Endothelial cell of coronary artery (primary cell): ENCODE measurements at places on chromosomes 1 and 21. TPM values are rescaled to one million over a fixed set of nuclear protein-coding genes. Genes with fewer than 3 reads are reported as not detected.

Gene OLIG2
- total RNA-seq, result not detected in 2 replicates

Gene LEFTY1
- not detected in 2 replicates for total RNA-seq

Gene SLAMF9
- total RNA-seq, result not detected in 2 replicates

Gene PTAFR
- 0.09 and 0.18 TPM in 2 replicates for total RNA-seq

Gene PRRX1
- total RNA-seq, result 2.9 and 3.6 TPM in 2 replicates

Gene TMEM52
- total RNA-seq, result 0.09 TPM in 2 replicates

Gene CLCA4
- not detected in 2 replicates for total RNA-seq

Gene HJV
- not detected in 2 replicates for total RNA-seq

Gene ALG14
- total RNA-seq, result 1.5 and 2.2 TPM in 2 replicates

Gene RPS6KA1
- total RNA-seq, result 5.9 and 11.2 TPM in 2 replicates

Gene ELF3
- 0.09 and 0.18 TPM in 2 replicates for total RNA-seq

Gene DENND2C
- 0.18 and 0.47 TPM in 2 replicates for total RNA-seq

Gene TEDDM1
- total RNA-seq, result not detected in 2 replicates

Gene ATP1A4
- total RNA-seq, result not detected in 2 replicates

Gene SV2A
- 0.54 and 1.6 TPM in 2 replicates for total RNA-seq

Gene CAMSAP2
- total RNA-seq, result 27.4 and 29.9 TPM in 2 replicates
